ENCODE measurements at places on chromosomes 16 and 17.
A peak's percentile ranks its signal among the peaks of the same experiment; 100 is the strongest.

GRCh38 chr17:78738278-78738677, 43.8 kb downstream of the CYTH1 start:
- no peak for DNase-seq

DNA sequence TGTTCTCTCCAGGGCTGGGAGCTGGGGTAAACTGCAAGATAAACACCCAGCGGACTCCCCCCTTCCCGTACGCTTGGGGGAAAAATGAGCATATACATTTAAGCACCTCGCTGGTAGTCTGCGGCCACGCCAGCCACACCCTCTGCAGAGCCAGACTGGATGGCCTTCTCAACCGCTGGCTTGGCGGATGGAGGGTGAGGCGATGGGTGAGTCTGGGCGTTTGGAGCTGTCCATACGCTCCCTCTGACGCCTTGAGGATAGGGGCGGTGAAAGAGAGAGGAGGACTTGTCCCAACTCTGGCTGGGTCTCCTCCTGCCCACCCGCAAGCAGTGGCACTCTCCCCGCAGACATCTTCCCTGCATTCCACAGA, 1.0 kb downstream of the ITGA3 start:
- no peak for DNase-seq

DNA sequence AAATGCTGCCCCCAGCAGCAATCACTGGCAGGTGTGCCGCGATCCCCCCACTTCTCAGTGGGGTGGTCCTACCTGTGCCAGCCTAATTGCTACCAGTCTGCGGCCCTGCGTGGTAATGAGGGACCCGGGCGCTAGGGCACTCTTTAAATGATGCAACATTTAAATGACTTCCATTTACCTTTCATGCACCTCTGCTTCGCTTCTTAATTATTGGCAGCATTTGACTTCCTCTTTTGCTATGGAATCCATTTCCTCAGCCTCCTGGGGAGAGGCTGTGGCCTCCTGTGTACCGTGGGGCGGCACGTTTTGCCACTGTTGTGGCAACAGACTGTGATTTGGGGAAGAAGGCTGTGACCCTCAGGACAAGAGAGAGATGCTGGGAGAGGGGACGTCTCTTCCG, 86.1 kb downstream of the RPA1 start:
- DNase-seq = no peak

DNA sequence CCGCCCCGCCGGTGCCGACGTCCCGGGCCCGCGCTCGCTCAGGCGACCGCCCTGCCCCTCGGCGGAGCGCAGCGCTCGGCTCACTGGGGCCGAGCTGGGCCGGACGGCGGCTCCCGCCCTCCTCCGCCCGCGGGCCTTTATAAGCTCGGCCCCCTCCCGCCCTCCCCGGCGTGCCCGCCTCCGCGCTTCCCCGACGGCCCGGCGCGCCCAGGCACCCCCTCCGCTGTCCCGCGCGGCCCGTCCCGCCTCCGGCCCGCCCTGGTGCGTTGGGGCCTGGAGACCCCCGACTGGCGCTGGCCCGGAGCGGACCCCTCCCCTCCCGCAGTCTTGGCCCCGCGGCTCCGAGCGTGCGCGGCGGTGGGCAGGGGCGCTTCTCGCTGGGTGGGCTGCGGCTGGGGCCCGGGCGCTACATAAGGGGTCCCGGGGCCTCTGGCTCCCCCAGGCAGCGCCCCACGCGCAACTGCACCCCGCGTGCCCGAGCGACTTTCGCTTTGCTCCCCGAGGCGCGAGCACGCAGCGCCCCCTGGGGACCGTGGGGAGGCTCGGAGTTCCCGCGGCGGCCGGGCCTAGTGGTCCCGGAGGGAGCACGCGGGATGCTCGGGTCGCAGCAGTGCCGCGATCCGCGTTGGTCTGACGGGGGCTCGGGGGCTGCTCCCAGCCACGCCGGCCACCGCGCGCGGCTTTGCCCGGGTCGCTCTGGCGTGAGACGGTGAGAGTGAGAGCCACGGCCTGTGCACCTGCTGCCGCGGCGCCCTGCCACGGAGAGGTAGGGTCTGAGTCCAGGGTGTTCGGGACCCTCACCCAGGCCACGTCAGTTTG, at the start of gene PIEZO1:
PIEZO1 (minus strand) TSS at position 115 of the 819 bp plus-strand sequence. CDS start 256 bp downstream, outside the sequence.
- DNase-seq = peak; percentile 79

DNA sequence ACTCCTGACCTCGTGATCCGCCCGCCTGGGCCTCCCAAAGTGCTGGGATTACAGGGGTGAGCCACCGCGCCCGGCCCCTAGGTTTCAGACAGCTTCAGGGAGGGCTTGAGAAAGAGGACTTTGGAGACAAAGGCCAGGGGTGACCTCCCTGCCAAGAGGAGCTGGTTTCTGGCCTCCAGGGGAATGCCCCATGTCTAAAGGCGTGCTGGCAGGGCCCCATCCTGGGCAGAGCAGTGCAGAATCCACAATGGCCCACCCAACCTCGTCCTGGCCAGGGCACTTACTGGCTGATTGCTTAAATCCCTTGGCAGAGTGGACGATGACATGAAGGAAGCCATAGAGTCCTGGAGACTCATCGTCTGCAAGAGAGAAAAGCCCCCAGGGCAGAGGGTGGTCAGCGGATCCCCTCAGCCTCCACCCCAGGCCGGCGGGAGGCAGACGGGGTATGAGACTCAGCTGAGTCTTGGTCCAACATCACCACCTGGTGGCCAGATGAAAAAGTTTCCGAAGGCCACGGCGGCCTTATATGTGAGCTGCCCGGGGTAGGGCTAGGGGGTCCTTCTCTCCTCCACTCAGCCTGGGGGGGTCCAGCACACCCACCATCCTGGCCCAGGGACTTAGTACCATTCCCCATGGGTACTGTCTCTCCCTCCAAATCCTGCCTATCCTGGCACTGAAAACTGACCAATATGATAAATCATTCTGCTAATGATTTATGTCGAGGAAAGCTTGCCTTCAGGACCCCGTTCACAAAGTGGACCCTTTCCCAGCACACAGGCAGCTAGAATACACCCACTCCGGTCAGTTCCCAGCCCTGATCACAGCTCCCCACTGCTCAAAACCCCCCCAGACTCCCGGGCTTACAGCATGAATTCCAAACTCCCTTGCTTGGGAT, 59.1 kb downstream of the TIMM22 start:
- peak; percentile 44 for DNase-seq

DNA sequence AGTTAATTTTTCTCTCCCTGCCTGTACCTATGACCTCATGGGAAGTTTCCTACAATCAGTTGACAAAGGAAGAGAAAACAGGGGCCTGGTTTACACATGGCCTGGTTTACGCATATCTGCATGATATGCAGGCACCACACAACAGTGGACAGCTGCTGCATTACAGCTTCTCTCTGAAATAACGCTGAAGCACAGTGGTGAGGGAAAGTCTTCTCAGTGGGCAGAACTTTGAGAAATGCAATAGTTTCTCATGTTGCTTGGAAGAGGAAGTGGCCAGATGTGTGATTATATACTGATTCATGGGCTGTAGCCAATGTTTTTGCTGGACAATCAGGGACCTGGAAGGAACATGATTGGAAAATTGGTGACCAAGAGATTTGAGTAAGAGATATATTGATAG, 324.1 kb upstream of the GOT2 start:
- no peak for DNase-seq

DNA sequence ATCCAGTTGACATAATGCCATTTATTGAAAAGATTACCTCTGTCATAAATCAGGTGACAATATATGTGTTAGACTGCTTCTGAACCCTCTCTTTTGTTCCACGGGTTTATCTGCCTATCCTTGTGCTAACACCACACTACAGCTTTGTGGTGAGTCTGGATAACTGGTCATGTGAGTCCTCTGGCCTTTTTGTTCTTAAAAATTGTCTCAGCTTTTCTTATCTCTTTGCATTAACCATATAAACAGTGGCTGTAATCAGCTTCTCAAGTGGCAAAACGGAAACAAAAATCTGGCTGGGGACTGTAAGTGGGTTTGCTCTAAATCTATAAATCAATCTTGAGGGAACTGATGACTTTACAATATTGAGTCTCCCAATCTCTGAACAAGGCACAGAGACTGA, 44.6 kb downstream of the STX8 start:
- DNase-seq = no peak

- DNase-seq = no peak
These were observed 236.0 kb downstream of the IRX3 start for GRCh38 chr16:54050459-54051210.

DNA sequence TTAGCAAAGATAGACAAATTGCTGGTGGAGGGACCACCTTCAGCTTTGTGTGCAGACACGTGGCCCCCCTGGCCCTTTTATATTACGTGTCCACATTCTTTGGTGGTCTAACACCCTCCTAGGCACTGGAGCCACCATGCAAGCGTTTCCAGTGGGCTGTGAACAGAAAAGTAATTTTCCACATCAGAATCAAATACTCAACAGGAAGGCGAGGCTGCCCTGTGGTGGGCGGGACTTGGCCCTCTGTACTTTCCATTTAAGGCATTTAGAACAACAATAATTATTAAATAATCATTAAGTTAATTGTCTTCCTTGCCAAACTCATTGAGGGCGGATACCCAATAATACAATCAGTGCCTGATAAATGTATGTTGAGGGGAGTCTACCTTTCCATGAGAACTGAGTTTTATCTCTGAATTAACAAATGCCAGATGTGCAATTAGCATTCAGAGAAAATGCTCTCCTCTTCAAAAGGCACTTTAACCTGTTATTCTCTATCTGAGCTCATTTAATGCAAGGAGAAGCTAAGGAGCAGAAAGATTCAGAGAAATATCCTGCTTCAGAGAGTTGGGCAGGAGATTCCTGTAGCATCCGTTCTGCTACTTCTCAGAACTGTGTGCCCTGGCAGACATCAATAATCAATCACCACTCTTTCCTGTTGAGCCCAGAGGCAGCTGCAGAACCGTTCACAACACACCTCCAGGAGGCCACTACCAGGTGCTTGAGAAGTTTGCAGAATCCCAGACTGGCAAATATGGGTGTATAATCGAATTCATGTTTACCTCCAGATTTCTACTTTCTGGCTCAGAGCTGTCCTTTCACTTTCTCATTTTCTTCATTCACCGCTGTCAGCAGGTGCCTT, 109.4 kb downstream of the CMIP start:
- no peak for DNase-seq

DNA sequence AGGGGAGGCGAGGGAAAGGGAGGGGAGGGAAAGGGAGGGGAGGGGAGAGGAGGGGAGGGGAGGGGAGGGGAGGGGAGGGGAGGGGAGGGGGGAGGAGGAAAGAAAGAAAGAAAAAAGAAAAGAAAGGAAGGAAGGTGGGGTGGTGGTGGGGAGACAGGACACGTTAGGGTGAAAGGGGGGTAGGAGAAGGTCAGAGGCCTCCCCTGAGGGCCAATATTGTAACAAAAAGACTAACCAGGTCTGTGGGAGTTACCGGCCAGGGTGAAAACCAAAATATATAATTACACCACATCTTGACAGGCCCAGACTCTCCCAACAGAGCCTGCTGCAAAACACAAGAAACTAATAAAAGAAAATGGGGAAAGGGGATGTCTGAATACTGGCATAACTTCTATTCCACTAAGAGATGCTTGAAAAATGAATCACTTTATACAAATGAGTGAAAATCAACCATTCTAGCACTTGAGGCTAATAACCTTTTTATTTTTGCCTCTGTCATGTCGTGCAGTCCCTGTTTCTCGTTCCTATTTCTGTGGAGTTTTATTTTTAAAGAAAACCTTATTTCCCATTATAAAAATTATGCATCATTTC, 10.0 kb downstream of the WDR45B start:
- no peak for DNase-seq

DNA sequence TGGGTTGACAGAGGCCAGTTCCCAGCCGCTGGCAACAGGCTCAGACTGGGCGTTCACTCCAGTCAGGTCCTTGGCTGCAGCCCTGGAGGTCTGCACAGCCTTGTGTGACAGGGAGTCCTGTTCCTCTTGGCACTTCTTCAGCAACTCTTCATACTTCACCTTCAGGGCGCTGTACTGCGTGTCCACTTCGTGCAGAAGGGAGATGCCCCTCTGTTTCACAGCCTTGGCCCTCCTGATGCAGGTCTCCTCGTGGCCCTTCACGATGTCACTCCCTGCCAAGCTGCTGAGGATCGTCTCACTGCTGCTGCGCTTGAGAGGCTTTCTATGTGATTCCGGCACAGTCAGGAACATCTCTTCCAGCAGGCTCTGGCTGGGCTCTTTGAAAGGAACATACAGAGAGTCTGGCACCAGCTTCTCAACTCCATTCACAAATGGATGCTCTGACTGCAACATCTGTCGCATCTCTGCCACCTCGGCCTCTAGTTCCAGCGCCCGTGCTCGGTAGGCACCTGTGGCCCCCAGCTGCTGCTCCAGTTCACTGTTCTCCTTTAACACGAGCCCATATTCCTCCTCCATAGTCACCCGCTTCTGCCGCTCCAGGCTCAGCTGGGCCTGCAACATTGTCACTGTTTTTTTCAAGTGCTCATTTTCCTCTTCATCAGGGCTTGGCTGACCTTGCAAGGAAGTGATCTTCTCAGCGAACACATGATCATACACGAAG, 27.2 kb downstream of the CDR2 start:
- no peak for DNase-seq

DNA sequence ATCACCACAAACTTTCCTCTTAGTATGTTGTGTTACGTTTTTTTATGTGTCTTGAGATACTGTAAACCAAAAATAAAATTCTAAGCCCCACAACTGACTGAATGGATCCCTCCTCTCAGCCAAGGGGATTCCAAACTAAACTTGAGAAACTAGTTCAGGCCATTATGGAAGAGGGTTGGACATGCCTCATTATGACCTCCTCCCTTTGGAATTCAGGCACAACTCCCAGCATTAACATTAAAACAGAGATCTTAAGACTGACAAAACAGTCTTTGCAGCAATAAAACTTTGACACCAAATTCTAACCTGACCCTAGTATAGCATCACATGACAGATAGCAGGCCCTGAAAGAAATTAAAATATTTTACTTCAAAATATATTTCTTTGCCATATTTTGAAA, 51.1 kb upstream of the SLC47A1 start:
- no peak for DNase-seq

GRCh38 chr16:23858542-23858941, 22.8 kb downstream of the PRKCB start:
- no peak for DNase-seq

DNA sequence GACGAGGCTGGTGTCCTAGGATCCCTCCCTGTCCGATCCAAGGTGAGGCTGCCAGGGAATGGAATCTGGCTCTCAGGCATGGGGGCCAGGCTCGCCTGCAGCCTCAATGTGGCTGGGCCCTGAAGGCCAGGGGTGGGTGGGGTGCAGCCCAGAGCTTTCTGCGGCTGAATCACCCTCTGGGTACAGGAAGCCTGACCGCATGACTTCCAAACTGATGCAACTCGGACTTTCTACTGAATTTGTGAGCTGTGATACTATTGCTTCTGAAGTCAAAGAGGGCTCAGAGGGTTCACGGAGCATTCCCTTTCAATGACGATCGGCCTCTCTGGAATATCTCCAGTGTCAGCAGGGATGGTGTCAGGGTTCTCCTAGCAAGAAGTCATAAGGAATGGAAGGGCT, 123.7 kb downstream of the METRNL start:
- no peak for DNase-seq

GRCh38 chr17:75842963-75843576, 1.1 kb downstream of the UNC13D start:
- peak; percentile 30 for DNase-seq

GRCh38 chr16:4787627-4788482, at the start of gene SEPTIN12:
SEPTIN12 (minus strand) TSS chr16:4788345; CDS start chr16:4787645, 700 bp downstream.
- no peak for DNase-seq
